ENCODE measurements at places on chromosomes 5 and 9.
A peak's percentile ranks its signal among the peaks of the same experiment; 100 is the strongest.

GRCh38 chr5:151880324-151880723 lies 44.3 kb downstream of the GLRA1 start:
- DNase-seq, result no peak

DNA sequence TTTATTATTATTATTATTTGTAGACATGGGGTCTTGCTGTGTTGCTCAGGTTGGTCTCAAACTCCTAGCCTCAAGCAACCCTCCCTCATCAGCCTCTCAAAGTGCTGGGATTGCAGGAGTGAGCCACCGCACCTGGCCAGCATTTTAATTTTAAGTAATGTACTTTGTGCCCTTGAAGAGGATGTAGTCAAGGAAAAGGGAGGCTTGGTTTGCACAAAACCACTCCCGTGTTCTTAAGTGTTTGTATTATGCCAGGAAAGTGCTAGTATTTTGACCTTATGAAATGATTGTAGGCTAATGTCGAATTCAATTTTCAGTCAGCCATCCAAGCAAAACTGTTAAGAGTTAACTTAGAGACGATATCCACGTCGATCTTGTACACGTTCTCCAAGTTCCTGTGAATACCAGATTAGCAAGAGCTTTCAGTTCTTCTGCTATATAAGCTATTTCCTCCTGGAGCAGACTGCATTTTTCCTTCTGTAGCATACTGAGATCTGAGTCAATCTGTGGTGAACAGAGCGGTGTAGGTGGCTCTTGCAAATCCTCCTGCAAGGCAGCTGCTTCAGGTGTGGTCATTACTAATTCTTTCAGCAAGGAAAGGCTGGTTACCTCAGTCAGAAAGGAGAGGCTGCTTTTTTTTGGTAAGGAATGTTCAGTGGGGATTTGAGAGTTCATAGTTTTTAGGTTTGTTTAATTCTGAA lies 23.7 kb downstream of the CCDC171 start:
- DNase-seq, result no peak

DNA sequence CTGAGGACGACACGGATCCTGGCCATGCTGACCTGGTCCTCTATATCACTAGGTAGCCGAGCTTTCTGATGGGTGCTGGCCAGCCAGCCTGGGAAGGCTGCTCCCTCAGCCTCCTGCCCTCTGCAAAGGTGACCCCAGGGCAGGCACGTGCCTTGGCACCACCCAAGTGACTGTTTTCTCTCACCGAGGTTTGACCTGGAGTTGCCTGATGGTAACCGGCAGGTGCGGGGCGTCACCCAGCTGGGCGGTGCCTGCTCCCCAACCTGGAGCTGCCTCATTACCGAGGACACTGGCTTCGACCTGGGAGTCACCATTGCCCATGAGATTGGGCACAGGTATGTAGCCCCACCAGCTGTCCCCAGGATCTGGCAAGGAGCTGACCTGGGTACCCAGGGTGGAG lies 3.8 kb downstream of the ADAMTS13 start:
- no peak for DNase-seq

GRCh38 chr9:70259512-70259802 lies 679 bp downstream of the SMC5 start:
- DNase-seq, result no peak

GRCh38 chr5:131514316-131515283 lies 120.4 kb downstream of the RAPGEF6 start:
- DNase-seq, result peak; percentile 23

DNA sequence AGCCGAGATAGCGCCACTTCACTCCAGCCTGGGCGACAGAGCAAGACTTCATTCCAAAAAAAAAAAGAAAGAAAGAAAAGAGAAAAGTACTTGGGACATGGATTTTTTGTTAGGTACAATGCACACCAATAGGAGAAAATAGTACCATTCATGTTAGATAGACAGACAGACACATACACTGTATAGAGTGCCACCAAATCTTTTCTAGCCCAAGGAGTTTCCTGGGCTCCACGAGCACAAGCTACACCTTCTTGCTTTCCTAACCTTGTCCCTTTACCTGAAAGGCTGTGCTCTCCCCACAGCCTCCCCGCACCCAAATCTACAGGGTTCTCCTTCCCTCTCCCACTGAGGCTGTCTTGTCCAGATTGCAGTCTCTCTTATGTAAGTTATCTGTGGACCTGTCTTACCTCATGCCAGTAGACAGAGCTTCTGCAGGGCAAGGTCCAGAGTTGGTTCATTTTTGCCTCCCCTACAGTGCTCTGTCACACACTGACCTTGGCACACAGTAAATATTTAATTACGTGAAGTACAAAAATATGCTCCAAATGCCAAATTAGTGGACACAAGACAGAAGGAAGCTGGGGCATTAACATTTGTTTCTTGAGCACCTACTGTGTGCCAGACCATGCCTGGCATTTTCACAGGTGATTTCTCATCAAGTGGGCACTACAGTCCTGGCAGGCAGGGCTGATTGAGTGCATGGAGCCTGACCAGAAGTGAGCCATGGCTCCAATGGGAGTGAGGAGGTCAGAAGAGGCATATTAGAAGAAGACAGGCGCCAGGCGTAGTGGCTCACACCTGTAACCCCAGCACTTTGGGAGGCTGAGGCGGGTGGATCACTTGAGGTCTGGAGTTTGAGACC lies 5.9 kb downstream of the ALAD start:
- no peak for DNase-seq

- no peak for DNase-seq
Observed at GRCh38 chr5:126987271-126987899, 43.0 kb downstream of the MARCHF3 start.

DNA sequence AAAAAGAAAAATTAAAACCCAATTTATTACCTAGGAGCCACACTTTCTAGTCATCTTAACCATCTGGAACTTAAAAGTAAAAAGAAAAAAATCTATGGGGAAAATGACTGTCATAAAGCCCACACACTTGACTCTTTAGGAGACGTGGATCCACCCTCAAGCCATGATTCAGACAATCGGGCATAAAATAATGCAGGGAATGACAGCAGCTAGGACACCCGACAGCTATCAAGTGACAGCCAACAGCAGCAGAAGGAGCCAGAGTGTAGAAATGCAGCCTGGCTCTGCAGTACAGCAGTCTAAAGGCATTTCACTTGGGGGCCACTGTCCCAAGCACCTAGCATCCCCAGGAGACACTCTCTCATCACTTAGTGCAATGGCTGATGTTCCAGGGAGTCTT lies 226.9 kb downstream of the CAAP1 start:
- no peak for DNase-seq

DNA sequence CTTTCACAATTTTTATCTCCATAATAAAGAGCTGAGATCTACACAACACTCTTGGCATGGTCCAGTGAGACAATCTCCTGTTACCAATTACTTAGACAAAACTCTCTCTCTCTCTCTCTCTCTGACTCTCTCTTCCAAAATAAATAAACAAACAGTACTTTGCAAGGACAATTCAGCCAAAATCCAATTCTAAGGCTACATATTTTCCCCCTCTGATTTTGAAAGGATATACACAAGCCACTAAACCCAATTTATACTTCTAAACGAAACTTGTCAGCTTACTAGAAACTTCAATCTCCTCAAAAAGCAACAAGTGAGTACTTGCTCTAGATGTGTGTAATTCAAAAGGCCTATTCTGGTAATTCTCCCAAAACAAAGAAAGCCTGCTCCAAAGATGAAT lies 26.3 kb upstream of the TNPO1 start:
- DNase-seq, result no peak

DNA sequence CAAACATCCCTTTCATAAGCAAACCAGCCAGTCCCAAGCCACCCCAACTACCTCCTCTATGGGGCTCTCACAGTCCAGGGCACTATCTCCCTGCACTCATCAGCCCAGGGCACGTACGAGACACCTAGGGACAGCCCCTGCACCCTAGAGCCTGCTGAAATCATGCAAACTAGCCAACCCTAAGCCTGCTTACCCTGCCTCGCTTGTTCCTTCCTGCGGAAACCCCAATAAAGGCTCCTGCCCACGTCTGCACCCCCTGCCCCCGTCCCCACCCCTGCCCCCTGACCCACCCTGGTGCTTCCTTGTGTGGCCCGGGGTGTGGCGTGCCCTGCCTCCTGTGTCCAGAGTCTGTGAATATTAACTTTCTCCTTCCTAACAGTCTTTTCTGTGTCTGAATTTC lies 135.9 kb downstream of the GADD45G start:
- peak; percentile 18 for DNase-seq

DNA sequence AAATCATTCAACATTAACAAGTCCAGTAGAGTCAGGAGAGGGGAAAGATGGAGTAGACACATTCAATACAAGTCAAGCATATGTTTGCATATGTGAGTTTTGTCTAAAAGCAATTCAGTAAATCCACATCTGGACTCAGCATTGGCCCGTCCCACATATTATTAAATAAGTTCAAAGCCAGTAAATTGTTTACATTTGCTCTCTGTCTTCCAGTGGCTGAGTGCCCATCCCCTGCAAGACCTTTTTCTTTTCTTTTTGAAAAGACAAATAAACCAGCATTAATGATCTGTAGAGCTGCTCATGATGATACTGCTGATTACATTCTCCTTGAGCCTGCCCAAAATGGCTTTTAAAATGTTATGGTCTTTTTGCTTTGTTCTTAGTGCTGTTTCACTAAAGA lies 71.1 kb downstream of the TNC start:
- no peak for DNase-seq

All from T-helper 22 cell (primary cell).